A549 (cell line): ENCODE measurements at places on chromosomes 16 and 17. TPM values are rescaled to one million over a fixed set of nuclear protein-coding genes. Genes with fewer than 3 reads are reported as not detected.

DNA sequence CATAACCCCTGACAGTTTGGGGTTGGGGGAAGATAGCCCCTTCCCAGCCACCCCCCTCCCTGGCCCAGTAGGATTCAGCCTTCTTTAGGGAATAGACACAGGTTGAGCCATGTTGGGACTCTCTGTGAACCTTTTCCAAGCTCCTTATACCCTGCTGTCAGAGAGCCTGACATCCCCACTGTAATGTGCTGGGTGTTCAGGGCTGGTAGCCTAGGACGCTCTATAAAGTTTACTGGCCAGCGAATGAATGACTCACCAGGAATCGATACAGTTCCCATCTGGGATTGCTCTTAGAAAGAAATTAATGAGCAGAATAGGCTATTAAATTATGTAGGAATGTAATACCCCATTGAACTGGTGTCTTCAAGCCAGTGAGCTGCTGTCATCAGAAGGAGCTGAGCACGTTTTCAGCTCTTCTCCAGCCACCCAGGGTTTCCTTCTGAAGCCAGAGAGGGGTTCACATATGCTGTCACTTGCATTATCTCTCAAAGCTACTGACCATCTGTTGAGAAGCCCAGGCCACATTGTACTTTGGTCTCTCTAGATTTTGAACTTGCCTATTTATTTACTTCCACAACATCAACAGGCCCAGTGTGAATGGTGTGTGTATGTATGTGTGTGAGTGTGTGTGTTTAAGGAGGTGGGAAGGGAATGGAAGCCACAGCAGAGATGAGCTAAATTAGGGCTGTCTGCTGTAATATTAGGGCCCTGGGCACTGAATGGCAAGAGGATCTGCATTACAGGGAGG is 64.9 kb downstream of the SPACA3 start:
- no peak for DNase-seq

The CPNE2 gene
- polyA plus RNA-seq, result 32.2 to 37.7 TPM (median 36.7 TPM) in 3 replicates

The CCT6B gene
- 0.77 to 1.3 TPM (median 0.87 TPM) in 3 replicates for polyA plus RNA-seq

DNA sequence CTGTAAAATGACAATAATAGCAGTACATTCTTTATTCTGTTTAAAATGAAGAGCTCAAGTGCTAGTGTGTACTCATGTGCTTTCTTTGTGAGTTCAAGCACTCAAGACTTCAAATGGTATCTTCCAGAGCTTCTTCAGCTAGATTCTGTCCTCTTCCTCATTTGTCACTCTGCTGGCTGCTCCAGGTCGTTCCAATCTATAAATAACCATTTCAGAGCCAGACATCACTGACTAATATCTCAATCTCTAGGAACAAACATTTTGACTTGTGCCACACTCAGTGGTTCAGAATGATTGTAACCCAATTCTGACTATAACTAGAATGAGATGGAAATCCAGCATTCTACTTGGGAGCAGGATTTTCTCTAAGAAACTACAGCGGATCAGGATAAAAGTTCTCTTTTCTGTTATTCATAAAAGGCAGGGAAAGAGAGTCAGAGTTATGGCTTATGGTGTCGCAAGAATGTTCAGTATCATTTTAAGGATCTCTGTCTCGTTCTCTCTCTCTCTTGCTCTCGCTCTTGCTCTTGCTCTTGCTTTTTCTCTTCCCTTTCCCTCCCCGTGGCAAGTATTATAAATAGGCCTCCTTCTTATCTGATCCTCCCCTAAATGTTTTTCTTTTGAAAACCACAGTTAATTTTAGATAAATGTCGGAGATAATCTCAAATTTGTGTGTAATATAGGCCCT is 116.3 kb upstream of the MAF start:
- no peak for DNase-seq

The TRAPPC2L gene
- polyA plus RNA-seq, result 69.4 to 80.2 TPM (median 77.5 TPM) in 3 replicates

DNA sequence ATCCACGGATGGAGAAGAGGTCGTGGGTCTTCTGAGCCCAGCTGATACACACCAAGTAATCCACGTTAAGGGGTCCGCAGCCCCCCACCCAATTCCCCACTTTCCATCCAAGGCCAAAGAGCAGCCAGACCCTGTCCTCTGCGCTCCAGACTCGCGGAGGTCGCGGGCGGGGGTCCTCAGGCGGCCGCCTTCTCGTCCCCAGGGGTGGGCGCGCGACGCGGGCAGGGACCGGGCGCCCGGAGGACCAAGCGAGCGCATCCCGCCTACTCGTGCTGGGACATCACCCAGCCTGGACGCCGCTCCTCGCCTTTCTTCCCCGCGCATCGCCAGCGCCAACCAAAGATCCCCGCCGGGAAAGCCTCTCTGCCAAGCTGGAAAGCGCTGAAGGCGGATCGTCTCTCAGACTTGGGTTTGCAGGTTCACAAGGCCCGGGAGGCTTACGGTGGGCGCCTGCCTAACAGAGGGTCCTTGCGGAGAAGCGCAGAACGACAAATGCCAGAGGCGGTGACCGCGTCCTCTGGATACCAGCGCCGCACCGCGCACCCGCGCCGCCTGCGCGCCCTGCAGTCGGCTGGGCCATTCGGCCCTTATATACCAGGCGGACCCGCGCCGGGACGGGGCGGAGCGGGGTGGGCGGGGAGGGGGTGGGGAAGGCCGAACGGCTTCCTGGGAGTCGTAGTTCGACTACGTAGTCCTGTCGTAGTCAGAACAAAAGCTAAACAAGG is 471.6 kb downstream of the SOX9 start:
- DNase-seq, result peak; percentile 97

- no peak for DNase-seq
Observed at GRCh38 chr17:76935331-76935730, 67.1 kb downstream of the MGAT5B start.

GRCh38 chr16:68283346-68283745 is 19.0 kb downstream of the SLC7A6 start:
- DNase-seq, result no peak

DNA sequence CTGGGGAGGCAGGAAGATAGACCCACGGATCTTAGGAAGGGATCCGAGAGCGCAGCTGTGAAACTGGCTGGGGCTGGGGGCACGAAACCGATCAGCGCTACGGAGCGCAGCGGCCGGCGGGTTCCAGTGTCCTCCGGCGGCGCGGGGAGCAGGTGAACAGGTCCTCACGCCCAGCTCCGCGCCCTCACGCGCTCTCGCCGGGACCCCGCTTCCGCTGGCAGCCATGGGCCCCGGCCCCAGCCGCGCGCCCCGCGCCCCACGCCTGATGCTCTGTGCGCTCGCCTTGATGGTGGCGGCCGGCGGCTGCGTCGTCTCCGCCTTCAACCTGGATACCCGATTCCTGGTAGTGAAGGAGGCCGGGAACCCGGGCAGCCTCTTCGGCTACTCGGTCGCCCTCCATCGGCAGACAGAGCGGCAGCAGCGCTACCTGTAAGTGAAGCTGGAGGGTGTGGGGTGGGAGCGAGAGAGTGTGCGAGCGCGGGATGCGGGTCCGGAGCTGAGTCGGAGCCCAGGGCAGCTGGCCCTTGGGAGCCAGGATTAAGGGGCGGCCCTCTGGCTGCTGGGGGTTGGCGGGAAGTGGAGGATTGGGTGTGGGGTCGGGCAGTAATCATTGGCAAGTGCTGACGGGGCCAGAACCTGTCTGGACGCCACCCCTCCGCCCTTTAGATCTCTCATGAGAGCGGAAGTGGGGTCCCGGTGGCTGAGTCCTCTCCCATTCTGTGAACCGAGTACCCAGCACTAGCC is 479 bp downstream of the ITGA3 start:
- DNase-seq, result peak; percentile 82
